Omental fat pad (tissue), 4 donors: ENCODE measurements at places on chromosomes 16 and 17.

GRCh38 chr16:75088934-75089333, 27.6 kb downstream of the LDHD start:
- no peak for DNase-seq

GRCh38 chr17:80445007-80445725, 30.2 kb downstream of the ENDOV start:
- DNase-seq: no peak

- DNase-seq: no peak
Measured at GRCh38 chr17:57697891-57698711, 47.0 kb downstream of the CCDC182 start.

- DNase-seq: no peak
Measured at GRCh38 chr16:60107437-60107836, 1373.3 kb upstream of the GOT2 start.

- no peak for DNase-seq
Measured at GRCh38 chr17:39107973-39108372, 43.5 kb downstream of the PLXDC1 start.

GRCh38 chr17:27153005-27153404, 140.9 kb upstream of the WSB1 start:
- DNase-seq: no peak

DNA sequence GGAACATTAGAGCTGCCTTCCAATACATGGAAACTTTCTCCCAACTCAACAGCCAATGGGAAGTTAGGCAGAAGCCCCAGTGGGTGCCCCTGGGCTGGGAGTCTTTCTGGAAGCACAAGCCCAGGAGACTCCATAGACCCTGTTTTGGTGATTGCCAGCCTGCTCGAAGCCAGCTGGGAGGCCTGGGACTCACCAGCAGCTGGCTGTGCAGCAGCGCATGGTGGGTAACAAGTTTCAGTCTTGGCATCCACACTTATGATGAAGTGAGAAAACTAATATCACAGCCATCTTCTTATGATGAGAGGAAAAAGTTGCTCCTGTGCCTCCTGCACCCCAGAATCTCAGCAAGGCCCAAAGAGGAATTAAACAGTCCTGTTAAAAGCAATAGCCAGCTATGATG, 522.5 kb upstream of the CDH5 start:
- DNase-seq: no peak

- DNase-seq: no peak
Measured at GRCh38 chr17:18990331-18990730, 14.2 kb downstream of the FAM83G start.

- DNase-seq: no peak
Measured at GRCh38 chr17:78526231-78527025, 50.8 kb downstream of the DNAH17 start.

- DNase-seq: no peak
Measured at GRCh38 chr17:34709158-34709754, 129.9 kb downstream of the TMEM132E start.

DNA sequence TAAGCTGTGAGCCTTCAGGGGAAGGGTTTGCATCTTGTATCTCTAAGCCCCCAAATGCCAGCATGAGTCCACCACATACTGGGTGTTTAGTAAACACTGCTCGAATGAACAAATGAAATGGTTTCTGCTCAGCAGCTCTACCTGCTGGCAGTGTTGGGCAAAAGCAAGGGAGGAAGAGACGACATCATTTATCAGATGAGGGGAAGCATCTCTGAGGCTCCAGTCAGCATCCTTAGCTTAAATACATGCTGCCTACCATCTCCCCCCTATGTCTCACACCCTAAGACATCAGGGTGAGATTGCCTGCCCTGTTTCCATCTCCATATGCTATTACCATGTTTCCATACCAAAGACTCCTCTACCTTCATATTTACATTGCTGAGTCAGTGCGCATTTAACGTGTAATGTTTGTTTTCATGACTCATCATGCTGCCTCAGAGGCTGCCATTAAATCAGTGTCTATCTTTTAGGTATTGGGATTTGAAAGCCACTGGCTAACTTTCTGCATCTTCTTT, 379.8 kb downstream of the UTP18 start:
- DNase-seq: no peak

DNA sequence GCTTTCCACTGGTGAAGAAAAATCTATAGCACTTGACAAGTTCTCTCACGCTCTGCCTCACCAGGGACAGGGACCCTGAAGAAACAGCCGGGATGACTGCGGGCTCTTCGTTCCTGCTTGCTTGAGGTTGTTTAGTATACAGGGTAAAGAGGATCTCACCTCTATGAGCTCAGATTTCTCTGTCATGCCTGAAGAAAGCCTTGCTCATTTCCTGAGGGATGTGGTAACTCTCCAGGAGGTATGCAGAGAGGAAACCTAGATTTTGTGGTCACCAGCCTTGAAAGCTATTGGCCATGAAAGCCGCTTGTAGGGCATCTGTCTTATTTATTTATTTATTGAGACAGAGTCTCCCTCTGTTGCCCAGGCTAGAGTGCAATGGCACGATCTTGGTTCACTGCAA, 23.2 kb downstream of the USP43 start:
- DNase-seq: no peak

- peak; percentile 38 for DNase-seq
Measured at GRCh38 chr16:50152807-50153595, at the start of gene TENT4B. Gene TENT4B (plus strand): TSS chr16:50153306. CDS start chr16:50153622, 316 bp downstream.

DNA sequence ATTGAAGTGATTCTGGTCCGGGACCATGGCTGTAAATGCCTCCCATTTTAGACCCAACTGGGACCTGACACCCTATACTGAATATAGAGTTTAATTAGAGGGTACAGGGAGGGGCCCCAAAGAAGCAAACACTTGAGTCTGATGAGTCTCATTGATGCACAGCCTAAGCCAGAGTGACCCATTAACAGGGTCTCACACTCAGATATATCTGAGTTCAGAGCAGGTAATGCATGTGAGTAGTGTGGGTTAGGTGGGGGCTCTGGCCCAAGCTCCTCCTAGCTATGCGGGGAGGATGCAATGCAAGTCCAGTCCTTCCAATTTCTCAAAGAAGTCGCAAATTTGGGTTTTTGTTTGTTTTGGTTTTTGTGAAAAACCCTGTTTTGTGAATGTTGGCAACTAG, 17.1 kb upstream of the MARCHF10 start:
- no peak for DNase-seq

DNA sequence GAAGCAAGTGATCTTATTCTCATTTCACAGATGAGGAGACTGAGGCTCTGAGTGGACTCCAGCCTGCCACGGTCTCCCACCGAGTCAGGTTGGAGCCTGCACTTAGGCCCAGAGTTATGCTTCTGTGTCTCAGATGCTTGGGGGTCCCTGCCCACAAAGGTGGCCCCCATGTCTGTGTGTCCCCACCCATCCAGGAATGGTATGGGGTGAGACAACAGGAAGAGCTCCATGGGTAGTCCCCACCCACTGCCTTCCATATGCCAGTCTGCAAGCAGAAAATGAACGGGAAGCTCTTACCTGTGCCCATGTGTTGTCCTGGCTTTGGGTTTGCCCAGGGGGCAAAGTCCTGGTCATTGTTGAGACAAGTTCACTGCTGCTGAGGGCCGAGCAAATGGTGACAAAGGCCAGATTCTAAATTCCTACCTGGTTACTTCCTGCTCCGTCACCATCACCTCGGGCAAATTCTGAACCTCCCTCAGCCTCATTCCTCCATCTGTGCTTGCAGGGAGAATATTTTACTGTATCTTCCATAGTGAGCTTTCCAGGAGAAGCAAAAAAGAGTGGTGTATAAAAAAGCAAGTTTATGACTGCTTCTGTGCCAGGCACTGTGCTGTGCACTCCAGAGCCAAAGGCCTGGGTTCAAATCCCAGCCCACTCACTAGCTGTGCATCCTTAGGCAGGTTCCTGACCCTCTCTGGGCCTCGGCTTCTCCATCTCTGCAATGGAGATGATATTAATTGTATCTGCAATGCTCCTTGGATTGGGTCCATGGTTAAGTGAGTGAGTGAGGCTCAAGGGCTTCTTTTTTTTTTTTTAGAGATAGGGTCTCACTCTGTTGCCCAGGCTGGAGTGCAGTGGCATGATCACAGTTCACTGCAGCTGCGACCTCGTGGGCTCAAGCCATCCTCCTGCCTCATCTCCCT, 9.3 kb downstream of the IL4R start:
- peak; percentile 4 for DNase-seq

- DNase-seq: no peak
Measured at GRCh38 chr16:17379121-17379571, 91.6 kb downstream of the XYLT1 start.

DNA sequence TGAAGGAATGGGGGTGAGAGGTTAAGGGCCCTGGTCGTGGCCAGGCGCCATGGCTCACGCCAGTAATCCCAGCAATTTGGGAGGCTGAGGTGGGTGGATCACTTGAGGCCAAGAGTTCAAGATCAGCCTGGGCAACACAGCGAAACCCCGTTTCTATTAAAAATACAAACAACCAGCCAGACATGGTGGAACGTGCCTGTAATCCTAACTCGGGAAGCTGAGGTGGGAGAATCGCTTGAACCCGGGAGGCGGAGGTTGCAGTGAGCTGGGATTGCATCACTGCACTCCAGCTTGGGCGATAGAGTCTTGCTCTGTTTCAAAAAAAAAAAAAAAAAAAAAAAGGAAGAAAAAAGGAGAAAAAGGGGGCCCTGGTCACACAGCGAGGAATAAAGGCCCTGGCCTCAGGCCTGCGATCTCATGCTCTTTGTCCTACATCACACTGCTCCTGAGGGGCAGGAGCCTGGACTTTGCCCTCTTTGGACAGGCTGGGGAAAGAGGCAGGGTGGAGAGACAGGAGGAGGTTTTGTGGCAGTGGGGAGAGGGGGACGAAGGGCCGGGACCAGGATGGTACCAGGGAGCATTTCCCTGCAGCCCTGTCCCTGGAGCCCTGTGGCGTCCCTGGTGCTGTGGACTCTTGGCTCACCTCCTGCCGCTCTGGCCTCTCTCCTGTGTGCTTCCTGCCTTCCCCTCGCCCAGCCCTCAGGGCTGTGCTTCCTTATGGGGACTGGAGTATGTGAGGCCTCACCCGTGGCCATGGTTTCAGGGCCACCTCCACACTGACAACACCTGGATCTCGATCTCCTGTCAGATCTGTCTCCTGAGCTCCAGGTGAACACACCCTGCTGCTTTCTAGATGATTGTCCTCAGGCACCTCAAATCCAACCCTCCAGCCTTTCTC, 19.7 kb upstream of the SLC25A19 start:
- no peak for DNase-seq

DNA sequence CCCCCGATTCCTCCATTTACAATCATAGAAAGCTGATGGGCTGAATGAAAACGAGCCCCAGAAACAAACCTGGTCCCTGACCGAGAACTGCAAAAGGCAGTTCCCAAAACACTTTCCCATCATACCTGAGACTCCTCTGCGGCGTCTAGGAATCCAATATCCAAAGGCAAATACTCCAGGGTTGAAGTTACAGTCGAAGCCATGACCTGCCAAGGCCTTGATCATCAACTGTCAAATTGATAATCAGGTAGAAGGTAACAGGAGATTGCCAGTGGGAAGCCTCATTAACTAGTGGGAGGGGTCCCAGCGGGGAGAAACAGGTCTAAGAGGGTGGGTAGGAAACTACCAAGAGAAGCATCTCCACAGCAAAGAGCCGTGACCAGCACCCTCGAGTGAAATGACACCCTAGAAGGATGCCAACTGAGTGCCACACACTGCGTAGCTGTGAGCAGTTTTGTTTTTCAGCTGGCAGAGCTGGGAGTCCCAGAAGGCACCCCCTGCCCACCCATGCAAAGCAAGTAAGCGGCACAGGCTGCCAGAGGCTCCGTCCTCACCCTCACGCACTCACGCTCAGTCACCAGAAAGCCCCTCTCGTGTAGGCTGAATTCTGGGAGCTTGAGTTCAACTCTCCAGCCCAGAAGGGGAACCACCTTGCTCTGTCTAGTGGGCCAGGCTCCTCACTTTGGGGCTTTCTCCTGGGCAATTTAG, 146.1 kb downstream of the GAS7 start:
- no peak for DNase-seq

DNA sequence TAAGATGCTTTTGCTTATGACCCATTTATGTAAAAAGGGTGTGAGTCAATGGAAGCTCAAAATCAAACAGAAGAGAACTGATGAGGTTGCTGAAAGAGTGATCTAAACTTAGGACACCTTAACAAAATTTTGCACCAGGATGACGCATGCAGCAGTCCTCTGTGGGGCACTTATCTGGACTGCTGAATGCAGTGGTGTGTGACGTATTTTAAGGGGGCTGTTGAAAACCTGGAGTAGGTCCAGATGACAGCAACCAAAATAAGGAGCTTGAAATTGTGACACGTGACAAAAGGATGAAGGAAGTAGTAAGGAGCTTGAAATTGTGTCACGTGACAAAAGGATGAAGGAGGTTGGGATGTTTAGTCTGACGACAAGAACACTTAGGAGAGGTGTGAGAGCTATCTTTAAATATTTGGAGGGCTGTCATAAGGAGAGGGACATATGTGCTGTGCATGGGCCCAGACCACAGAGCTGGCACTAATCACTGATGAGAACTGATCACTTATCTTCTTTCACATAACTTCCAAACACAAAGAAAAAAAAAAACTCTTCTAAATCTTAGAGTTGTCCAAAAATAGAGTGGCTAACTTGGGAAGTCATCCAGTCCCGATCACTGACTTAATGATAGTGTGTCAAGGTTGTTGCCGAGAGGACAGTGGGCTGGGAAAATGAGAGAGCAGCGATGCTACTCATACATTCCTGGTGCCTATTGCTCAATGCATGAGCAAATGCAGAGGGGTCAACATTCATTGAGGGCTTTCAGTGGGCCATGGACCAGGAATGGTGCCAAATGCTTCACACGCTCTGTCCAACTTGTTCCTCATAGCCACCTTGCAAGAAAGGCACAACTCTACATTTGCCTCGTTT, 264.2 kb upstream of the ZFHX3 start:
- DNase-seq: no peak

- DNase-seq: no peak
Measured at GRCh38 chr17:7083592-7083991, 3.5 kb upstream of the CLEC10A start.

- DNase-seq: no peak
Measured at GRCh38 chr17:81707725-81708646, 4.1 kb upstream of the SLC25A10 start.

DNA sequence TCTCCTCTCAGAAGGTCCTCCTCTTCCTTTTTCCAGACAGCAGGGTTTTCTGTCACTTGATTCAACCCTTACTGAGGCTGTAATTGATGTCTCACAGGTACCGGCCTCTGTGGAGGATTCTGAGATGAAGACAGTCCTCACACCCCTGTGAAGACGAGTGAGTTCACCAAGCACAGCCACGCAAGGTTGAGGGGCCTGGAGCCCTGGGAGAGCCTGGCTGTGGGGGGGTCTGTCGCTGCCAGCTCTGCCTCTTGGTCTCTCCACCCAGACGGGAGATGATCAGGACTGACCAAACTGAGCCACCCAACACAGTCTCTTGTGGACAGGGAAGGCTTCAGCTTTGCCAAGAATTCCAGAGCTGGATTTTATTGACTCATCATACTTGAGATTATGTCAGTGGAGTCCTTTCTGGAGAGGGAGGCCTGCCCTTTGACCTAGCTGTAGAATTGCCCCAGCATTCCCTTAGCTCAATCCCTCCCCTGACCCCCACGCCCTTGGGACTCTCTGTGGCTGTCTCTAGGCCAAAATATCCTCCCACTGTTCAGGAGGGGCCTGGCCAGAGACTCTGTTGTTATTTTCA, 51.1 kb upstream of the CRHR1 start:
- DNase-seq: no peak

- no peak for DNase-seq
Measured at GRCh38 chr16:50303605-50304466, 37.5 kb downstream of the ADCY7 start.

GRCh38 chr16:67197704-67198103, 1.2 kb upstream of the ELMO3 start:
- DNase-seq: no peak
